ENCODE measurements at places on chromosomes 3 and 15.

DNA sequence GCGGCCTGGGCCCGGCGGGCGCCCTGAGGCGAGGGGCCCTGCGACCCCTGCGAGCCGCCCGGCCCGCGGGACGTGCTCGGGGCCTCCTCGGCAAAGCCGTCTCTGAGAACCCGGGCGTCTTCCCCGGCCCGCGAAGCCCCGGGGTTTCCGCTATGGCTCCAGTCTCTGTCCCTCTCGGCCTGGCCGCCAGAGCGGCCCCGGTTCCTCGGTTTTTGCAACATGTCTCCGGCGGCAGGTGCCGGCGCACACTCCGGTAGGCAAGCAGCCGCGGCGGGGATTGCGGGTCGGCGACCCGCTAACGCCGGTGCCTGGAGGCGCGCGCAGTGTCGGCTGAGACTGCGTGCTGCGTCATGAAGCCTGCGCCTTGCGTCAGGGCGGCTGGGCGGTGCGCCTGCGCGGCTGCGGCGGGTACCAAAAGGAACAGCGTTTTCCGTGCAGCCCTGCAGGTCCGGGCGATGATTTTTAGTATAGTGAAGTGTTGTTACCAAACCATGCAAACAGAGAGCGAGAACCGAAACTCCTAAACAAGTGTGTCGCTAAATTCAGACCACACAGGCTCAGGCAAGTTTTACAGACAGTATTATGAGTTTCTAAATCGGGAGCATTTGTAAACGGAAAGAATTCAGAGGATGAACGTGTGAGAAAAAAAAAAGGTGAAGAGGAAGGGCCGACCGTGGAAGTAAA, at the start of gene NSMCE3:
NSMCE3 (minus strand) TSS at position 338 of the 684 bp plus-strand sequence; CDS start at position 221, 117 bp downstream.
- peak; percentile 70 for DNase-seq

- no peak for DNase-seq
Observed at GRCh38 chr15:85362436-85363081, 17.8 kb upstream of the AKAP13 start.

DNA sequence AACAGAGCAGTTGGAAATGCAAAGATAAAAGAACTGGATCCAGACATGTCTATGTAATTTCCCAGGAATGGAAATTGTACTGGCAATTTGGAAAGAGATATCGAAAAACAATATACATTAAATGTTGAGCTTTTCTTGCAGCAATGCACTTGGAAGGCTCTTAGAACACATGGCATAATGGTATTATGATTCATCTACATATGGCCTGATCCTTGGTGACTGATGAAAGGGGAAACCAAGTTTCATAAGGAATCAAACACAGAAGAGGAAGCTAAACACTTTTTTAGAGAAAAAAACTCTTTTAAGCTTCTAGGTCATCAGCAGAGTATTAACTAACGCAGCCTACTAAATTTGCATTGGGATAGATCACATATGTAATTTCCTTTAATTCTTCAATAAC, 12.4 kb upstream of the GREM1 start:
- no peak for DNase-seq

- no peak for DNase-seq
Observed at GRCh38 chr15:92645731-92646130, 9.8 kb downstream of the FAM174B start.

DNA sequence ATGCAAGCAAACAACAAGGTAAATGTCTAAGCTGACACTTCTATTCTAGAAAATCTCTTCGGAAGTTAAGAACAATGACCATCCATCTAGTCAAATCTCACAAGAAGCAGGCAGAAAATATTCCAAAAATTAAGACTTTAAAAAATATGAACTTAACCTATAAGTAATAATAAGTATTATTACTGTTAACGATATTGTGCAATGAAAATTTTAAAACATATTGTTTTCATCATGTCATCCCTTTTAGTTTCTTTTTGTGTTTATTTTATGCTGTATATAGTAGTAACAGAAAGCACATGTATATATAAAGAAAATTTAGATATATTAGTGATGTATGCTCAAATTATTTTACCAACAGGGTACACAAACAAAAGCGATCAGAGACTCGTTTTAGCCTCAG, 4.1 kb downstream of the HDGFL3 start:
- DNase-seq = no peak

GRCh38 chr3:94234177-94234788, 171.4 kb downstream of the NSUN3 start:
- no peak for DNase-seq

DNA sequence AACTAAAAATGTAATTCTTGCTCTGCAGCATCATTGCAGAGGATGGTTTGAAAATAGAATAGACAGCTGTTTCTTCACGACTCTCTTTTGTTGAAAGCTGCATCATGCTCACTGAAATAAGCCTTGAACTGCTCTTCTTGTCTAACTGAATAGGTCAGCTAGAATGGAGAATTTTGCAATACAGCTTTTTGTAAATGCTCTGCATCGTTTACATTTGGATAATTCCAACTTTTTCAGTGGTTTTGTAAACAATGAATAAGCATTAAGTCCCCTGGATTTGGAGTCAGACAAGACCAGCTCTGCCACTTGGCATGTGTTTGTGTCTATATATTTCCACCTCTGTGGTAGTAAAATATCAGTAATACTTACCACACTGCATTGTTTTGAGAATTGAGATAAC, 95.2 kb downstream of the PLSCR2 start:
- DNase-seq = no peak

DNA sequence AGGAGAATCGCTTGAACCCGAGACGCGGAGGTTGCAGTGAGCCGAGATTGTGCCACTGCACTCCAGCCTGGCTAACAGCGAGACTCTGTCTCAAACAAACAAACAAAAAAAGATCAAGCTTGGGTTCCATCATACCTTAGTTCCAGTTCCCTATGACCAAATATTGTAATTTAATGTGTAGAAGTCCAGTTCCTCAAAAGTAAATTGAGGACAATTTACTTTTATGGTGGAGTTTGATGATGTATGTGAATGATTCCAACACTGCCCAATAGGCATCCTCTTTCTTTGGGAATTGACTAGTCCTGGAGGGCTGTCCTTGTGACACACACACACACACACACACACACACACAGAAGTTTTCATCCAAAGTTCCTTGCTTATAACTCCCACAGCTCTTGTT, 2.8 kb upstream of the PKM start:
- DNase-seq = no peak

DNA sequence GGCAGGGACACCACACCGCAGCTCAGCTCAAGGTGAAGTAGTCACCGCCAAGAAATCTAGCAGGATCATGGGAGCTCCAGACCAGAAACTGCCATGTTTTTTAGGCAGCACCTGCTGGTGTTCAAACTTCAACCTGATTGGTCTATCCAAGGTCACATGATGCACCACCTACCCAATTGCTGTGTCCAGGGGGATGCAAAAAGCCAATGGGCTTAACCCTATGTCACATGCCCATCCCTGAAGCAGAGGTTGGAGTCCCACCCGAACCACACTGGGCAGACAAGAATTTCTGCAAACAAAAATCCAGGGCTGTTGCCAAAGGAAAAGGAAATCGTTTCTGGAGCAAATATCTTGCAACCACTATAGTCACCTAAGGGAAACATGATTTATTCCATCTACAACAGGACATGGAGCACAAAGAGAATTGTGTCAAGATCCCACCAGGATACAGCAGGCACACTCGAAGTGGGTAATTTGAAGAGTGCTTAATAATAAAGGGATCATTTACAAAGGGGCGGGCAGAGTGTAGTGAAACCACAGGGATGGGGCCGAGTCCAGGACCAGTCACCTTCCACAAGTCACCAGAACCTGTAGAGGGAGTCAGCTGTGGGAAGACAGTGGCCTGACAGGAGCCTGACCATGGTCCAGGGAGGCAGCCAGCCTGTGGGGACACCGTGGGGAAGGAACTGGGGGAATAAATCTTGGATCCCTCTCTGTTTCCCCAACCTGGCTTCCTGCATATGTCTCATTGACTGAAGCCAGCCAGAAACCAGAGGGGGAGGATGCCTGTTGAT, 34.2 kb upstream of the TSEN2 start:
- DNase-seq = no peak

DNA sequence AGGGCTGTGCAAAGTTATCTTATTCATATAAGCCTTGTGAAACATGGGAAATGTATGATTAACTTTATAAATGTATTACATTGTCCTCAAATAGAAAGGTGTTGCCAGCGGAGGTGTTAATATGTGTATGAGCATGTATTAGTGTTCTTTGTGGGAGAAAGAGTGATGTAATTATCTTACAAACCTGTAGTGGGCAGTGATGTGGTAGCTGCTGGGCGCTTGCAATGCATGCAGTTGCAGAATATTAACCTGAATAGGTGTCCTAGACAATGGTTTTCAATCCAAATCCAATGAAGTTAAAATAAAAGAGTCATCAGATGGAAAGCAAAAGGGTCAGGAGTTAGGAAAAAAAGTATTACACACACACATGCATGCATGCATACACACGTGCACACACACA, 881.3 kb upstream of the CADM2 start:
- no peak for DNase-seq
